ENCODE measurements at places on chromosomes 16 and 17.

GRCh38 chr17:48207776-48208544, 100.4 kb downstream of the SNX11 start:
- peaks cover 50% of the 10 kb centered on the region for H3K27me3 ChIP-seq
- no peak for DNase-seq
- H3K4me3 ChIP-seq = no peak overlapping the region
- H3K27ac ChIP-seq = no peak overlapping the region

DNA sequence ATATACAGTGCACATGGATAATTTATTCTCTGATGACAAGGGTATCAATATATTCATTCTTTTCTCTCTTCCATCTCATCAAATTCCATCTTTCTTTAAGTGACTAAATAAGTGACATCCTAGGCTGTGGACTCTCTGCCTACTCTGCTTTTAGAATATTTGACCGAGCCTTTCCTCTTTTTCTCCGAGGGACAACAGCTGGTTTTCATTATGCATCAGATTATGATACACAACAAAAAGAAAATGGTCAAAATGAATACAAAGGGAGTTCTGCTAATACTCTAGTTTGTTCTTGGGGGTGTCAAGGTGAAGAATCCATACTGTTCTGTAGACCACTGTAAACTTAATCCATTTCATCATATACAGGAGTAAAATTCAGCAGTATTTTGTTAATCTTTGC, 942.6 kb downstream of the KCNJ2 start:
- H3K27ac ChIP-seq = no peak overlapping the region
- H3K4me1 ChIP-seq = no peaks in the 10 kb centered on the region
- DNase-seq = no peak
- no peak overlapping the region for H3K4me3 ChIP-seq
- no peaks in the 10 kb centered on the region for H3K36me3 ChIP-seq

DNA sequence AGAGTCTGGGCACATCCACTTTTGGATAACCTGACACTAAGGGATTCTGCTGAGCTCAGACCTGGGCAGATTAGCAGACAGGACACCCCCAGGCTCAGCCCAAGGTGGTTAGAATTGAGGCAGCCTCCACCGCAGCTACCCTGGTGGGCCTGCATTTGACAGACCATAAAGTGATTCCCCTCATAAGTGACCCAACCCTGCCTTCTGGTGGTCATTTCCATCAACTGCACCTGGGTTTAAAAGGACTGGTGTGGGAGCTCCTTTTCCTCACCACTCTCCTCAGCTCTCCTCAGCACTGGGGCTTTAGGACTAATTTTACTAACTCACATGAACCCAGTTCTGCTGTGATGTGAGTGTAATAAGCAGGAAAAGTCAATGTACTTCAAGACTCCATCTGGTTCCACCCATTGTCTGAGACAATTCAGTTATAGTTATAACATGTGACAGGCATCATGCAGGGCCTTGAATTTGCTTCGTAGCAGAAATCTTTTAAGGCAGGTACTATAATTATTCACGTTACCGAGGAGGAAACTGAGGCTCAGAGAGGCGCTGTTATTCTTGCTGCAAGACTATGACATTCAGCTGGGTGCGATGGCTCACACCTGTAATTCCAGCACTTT, 42.5 kb downstream of the MYH3 start:
- H3K27me3 ChIP-seq = no peaks in the 10 kb centered on the region
- H3K4me3 ChIP-seq = no peak overlapping the region
- DNase-seq = peak; percentile 61
- H3K36me3 ChIP-seq = no peaks in the 10 kb centered on the region

DNA sequence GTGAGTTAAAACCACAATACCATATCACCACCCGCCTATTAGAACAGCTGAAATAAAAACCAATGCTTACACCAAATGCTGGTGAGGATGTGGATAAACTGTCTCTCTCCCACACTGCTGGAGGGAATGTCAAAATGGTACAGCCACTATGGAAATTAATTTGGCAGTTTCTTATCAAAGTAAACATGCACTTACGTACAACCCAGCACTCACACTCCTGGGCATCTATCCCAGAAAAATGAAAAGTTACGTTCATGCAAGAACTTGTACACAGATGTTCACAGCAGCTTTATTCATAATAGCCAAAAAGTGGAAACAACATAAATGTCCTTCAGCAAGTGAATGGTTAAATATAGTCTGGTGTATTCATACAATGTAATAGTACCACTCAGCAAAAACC, 173.2 kb upstream of the MYOCD start:
- H3K36me3 ChIP-seq = no peaks in the 10 kb centered on the region
- DNase-seq = no peak
- no peak overlapping the region for H3K27ac ChIP-seq

GRCh38 chr17:73650140-73650539, 5.9 kb upstream of the SDK2 start:
- DNase-seq = no peak
- peaks cover 12% of the 10 kb centered on the region for H3K4me1 ChIP-seq
- H3K36me3 ChIP-seq = no peaks in the 10 kb centered on the region
- no peak overlapping the region for H3K27ac ChIP-seq
- H3K27me3 ChIP-seq = peaks cover 7% of the 10 kb centered on the region

- H3K4me1 ChIP-seq = no peaks in the 10 kb centered on the region
- no peaks in the 10 kb centered on the region for H3K36me3 ChIP-seq
- peak; percentile 12 for DNase-seq
- no peak overlapping the region for H3K4me3 ChIP-seq
- no peak overlapping the region for H3K27ac ChIP-seq
- peaks cover 40% of the 10 kb centered on the region for H3K27me3 ChIP-seq
Measured at GRCh38 chr17:43907998-43908721, 824 bp upstream of the MPP2 start.

DNA sequence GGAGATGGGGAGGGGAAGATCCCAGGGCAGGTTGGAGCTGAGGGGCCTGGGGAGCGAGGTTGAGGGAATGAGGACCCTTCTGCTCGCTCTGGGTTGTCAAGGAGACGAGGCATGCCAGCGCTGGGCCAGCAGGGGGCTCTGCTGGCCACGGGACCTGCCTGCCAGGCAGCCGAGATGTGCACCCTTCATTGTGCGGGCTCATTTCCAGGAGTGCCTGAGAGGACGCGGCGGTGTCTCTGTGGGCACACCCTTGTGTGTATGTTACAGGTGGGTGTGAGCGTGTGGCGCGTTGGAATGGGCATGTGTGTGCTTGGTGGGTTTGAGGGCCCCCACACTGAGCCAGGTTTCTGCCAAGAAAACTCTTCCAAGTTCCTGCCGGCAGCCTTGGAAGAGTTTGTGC, 15.9 kb downstream of the ARHGAP23 start:
- no peak overlapping the region for H3K4me3 ChIP-seq
- peak; percentile 63 for DNase-seq
- H3K27ac ChIP-seq = peak overlapping the region; percentile 47
- peaks cover 23% of the 10 kb centered on the region for H3K36me3 ChIP-seq
- H3K4me1 ChIP-seq = peaks cover 10% of the 10 kb centered on the region
- no peaks in the 10 kb centered on the region for H3K27me3 ChIP-seq

DNA sequence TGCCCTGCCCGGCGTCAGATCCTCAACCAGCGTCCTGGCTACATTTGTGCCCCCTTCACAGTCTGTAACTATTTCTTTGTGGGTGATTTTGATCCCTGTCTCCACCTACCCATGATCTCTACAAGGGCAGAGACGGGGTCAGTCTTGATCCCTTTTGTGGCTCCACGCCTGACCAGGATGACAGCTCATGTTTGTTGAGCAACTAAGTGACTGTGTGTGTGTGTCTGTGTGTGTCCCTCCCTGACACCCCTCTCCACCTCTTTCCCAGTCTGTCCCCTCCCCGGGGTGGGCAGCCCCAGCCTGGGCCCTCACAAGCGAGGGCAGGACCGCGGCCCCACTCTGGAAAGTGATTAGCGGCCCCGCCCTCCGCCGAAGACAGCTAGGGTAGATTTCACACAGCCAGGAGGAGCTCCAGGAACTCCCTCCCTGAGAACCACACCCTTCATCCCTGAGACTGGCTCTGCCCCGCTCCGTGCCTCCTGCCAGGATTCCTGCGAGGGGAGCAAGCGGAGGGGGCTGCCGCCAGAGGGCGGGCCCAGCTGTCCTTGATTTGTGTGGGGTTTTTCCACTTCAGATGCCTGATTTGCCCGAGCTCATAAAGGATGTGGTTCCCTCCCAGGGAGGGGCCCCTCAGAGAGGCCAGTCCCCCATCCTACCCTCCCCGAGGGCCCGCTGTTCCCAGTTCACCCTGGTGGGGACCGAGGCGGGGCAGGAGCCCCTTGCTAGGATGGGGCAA, 5.3 kb upstream of the HS3ST6 start:
- no peaks in the 10 kb centered on the region for H3K36me3 ChIP-seq
- no peak overlapping the region for H3K4me3 ChIP-seq
- no peak for DNase-seq
- H3K4me1 ChIP-seq = no peaks in the 10 kb centered on the region
- peaks cover 3% of the 10 kb centered on the region for H3K27me3 ChIP-seq

- no peaks in the 10 kb centered on the region for H3K27me3 ChIP-seq
- H3K27ac ChIP-seq = no peak overlapping the region
- no peak overlapping the region for H3K4me3 ChIP-seq
- H3K36me3 ChIP-seq = no peaks in the 10 kb centered on the region
- H3K4me1 ChIP-seq = peaks cover 17% of the 10 kb centered on the region
Measured at GRCh38 chr17:64742326-64742725, 80.2 kb upstream of the SMURF2 start.

GRCh38 chr16:4052096-4052495, 64.1 kb downstream of the ADCY9 start:
- H3K4me1 ChIP-seq = no peaks in the 10 kb centered on the region
- H3K27me3 ChIP-seq = no peaks in the 10 kb centered on the region
- H3K4me3 ChIP-seq = no peak overlapping the region
- no peak overlapping the region for H3K27ac ChIP-seq

DNA sequence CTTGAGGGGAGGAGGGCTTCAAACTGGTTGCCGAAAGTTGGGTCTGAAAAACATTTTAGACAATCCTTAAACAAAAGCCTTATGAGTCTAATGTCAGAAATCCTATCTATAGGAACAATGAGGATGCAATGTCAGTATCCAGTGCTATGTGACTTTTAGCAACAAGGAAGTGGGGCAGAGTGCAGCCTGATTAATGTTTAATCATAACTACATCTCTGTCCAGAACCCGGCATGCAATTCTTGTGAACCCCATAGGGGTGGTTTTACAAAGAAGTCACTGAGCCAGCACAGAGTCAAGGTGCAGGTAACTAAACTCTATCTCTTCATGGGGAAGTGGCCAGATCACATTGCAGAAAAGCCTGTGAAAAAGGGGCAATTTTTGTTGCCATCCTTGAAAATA, 267.5 kb downstream of the HS3ST4 start:
- no peaks in the 10 kb centered on the region for H3K36me3 ChIP-seq
- H3K27me3 ChIP-seq = peaks cover 3% of the 10 kb centered on the region
- no peaks in the 10 kb centered on the region for H3K4me1 ChIP-seq
- DNase-seq = no peak

DNA sequence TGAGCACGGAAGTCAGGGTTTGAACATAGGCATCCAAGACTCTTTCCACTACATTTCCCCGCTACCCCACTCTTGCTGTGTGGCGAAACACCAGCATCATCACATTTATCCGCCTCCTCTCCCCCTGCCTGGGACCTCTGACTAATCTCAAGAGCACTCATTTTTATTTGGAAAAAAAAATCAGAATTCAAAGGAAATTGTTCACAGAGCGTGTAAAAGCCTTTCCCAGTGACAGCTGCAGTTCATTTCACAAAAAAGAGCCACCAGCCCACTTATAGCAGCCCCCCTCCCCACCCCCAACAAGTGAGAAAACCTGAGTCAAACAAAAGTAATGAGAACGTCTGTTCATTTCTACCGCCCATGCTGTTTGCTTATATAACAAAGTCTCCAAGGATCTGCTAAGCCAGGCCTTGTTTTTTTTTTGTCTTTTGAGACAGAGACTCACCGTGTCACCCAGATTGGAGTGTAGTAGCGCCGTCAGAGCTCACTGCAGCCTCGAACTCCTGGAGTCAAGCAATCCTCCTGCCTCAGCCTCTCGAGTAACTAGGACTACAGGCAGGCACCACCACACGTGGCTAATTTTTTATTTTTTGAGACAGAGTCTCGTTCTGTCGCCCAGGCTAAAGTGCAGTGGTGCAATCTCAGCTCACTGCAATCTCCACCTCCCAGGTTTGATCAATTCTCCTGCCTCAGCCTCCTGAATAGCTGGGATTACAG, 48.3 kb upstream of the HAPSTR1 start:
- DNase-seq = no peak
- no peak overlapping the region for H3K4me3 ChIP-seq
- H3K4me1 ChIP-seq = no peaks in the 10 kb centered on the region

- H3K27me3 ChIP-seq = no peaks in the 10 kb centered on the region
- no peak overlapping the region for H3K4me3 ChIP-seq
- DNase-seq = no peak
Measured at GRCh38 chr16:54822492-54822891, 108.2 kb upstream of the IRX5 start.

DNA sequence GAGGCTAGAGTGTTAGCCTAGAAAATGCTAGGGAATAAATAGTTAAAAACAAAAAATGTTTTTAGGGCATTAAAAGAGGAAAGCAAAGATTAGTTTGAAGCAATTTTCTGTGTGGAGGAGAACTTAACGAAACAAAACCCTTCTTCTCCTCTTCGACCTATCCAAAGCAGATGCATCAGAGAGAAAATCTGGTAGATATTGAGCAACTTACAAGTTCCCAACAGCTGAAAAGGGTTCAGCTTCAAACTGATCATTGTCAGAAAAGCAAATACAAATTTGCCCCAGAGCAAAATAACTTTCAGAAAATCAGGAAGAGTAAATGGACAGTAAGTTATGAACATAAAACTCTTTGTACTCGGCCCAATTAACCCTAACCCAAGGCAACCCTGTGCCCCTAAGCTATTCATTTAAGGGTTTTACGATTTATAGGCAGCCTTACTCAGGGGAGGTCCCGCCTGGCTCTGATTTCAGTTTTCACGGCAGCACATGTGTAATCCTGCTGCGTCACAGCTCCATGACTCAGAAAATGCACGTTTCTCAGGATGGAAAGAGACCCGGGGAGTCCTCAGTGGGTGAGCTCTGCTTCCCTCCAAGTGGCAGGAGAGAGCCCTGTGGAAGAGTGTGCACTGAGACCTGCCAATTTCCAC, 405.7 kb upstream of the SALL1 start:
- no peaks in the 10 kb centered on the region for H3K4me1 ChIP-seq
- H3K27ac ChIP-seq = no peak overlapping the region
- no peaks in the 10 kb centered on the region for H3K36me3 ChIP-seq
- no peaks in the 10 kb centered on the region for H3K27me3 ChIP-seq
- no peak for DNase-seq
- no peak overlapping the region for H3K4me3 ChIP-seq

GRCh38 chr17:21368545-21369246, 7.5 kb upstream of the KCNJ12 start:
- no peaks in the 10 kb centered on the region for H3K36me3 ChIP-seq
- no peaks in the 10 kb centered on the region for H3K27me3 ChIP-seq
- DNase-seq = peak; percentile 71

Measured in DND-41 (cell line).